ENCODE measurements at places on chromosomes 2 and 18.

DNA sequence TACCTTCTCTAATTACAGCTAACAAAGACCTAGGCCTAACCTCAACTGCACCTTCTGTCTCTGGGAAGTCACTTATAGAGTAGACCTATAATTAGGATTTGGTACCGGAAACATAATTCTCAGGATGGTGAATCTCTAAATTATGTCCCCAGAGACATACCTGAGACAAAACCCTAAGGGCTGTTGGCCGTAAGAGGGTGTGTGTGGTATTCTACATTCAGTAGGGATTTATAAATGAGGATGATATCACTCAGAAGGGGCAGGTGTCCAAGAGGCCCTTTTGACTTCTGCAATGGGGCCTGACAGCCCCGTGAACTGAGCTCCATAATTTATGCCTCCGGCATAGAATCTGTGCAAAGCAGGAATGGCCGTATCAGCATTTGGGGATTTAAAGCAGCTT is 13.5 kb upstream of the DARS1 start:
- DNase-seq: no peak

DNA sequence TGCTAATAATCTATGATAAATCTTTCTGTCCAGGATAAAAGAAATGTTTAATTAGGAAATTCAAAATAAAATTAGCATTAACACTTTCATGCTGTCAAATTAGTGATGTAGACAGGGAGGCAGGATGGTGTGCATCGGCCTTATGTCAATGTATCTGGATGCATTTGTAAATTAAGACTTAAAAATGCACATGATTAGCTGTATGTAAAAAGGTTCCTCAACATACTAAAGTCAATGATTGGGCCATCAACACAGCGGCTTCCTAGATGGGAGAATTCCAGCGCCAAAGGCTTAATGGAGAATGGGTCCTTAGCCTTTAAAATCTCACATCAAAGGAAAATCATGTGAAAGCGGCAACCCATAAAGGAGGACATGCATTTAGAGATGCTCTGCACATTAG is 77.5 kb upstream of the ZEB2 start:
- DNase-seq: no peak

GRCh38 chr18:78771496-78772359 is 207.9 kb upstream of the SALL3 start:
- no peak for DNase-seq

DNA sequence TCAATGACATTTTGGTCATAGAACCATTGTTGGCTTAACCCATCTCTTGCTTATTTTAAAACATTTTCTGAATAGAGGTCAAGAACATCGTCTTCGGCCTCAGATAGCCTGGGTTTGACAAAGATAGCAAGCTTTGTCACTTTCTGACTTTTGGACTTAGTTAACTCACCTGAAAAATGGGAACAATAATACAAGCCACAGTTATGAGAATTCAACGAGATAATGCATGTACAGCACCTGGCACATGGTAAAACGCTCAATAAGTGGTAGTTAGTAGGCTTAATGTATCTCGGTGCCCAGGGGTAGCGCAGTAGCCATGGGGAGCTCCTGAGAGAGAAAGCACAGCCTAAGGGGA is 446 bp upstream of the COPS7B start:
- no peak for DNase-seq

DNA sequence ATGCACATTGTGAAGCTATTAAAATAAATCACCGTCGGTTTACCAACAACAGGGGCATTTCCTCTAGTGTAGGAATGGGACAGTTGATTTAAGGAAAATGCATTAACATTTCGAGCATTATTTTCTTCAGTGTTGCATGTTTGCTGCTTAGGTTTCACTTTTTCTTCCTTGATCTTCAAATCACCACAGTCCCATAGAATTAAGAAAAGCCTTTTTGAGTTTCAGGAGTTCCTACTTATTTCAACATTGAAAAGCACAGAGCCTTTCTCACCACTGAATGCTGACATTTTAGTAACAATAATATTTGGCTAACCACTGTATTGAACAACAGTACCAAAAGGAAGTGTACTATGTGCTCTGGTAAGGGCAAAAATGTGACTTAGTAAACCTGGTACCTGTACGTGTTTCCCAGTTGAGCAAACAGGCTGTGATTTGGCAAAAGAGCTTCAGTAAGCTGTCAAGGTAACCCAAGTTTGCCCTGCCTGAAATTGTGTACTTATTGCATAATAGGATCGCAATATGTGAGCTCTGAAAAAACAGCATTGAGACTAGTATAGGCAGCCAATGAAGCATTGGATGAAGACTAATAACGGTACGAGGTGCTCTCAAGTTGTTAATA is 2.2 kb downstream of the LRRTM4 start:
- DNase-seq: no peak

DNA sequence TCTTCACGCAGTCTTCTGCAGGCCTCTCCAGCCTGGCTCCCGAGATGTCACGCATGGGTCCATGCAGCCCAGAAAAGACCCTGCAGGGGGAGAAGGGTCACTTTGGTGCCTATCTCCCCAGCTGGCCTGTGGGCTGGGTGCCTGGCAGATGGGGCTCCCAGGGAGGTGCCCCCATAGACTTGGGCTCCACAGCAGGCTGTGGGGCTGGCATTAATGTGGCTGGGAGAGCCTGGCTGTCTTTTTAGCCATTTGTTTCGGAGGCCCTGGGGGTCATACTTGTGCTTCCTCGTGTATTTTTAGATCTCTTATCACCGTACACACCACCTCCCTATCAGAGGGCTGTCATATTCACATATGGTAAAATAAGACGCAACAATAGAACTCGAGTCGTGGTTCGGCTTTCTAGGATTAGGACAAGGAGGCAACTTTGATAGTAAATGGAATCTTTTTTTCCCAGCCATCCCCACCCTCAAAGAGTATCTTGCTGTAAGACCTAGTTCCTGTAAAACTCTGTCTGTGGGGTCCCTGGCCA is 74.5 kb downstream of the LRRFIP1 start:
- peak; percentile 78 for DNase-seq

GRCh38 chr2:18791172-18791797 is 201.9 kb upstream of the NT5C1B start:
- no peak for DNase-seq

- DNase-seq: no peak
Observed at GRCh38 chr2:166436189-166436588, 57.9 kb downstream of the SCN7A start.

DNA sequence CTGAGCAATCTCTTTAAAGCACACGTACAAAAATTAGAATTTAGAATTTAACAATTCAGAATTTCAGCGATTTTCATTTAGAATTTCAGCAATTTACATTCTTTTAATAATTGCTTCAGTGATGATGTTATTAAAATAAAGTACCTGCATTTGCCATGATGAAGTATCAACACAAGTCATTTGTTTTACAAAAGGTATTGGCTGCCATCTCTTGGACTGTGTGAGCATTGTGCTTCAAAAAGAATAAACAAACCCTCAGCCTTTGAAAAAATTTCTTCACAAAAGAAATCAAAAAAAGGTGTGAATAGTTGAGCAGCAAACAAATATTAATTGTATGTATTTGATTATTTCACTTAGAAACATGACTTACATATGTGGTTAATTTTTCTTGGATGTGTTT is 27.1 kb upstream of the ZC3H15 start:
- peak; percentile 65 for DNase-seq

- DNase-seq: peak; percentile 58
Observed at GRCh38 chr2:149040451-149040850, 2.0 kb downstream of the LYPD6B start.

DNA sequence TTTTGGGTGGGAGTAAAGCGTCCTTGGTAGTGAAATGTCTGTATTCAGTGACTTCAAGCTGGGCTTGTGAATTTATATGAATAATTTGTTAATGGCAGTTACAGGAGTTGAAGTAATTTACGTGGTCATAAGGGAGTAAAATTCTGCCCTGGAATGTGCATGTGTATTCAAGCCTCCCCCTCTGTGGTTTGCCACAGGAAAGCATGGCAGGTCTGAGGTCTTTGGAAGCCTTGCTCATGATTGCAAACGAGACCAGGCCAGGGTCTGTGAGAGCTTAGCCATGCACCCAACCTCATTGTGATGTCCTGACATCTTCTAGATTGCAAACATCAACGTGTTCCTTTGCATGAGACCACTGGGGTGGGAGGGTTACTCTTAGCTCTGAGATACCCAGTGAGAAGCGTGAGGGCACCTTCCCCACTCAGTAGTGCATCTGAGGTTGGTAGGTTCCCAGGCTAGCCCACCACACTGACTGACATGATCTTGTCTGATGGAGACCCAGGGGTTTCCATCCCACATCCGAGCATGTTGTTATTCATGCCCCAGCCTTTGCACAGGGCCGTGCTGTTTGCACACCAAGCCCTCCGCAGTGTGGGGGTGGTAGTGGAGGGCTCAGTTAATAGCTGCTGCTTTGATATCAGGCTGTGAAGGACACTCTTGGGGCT is 216.5 kb downstream of the KLHL29 start:
- DNase-seq: peak; percentile 32

GRCh38 chr2:239791526-239792404 is 233.4 kb downstream of the NDUFA10 start:
- no peak for DNase-seq

DNA sequence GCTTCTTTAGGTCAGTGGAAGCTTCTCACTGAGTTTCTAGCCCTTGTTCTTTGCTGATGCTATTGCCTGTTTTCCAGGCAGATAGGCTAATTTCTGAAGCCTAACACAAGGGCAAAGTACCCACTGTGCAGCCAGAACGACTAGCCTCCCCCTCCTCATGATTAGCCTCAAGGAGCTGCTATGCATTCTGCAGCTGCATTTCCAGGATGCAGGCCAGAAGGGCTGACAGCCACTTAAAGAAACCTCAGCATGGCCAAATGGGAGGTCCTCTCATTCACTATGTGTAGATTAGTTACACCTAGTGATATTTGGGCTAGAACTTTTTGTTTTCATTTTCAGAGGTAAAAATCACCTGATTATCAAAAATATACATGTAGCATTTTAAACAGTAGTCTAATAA is 216.0 kb downstream of the RAD51AP2 start:
- DNase-seq: no peak

DNA sequence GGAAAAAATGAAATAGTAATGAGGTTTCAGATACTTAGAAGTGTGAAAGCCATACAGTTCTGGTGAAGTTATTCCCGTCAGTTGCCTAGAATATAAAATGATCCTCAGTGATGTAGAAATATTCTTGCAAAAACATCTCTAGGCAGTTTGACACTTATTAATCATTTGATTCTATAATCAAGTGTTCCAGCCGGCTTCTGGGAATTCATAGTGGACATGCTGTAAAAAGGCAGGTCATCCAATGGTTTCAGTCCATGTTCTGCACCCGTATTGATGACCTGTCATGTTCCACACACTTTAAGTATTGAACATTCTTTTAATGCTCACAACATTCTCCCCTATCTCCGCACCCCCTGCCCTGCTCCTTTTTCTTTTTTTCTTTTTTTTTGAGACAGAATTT is 19.8 kb downstream of the ARPC2 start:
- DNase-seq: no peak

DNA sequence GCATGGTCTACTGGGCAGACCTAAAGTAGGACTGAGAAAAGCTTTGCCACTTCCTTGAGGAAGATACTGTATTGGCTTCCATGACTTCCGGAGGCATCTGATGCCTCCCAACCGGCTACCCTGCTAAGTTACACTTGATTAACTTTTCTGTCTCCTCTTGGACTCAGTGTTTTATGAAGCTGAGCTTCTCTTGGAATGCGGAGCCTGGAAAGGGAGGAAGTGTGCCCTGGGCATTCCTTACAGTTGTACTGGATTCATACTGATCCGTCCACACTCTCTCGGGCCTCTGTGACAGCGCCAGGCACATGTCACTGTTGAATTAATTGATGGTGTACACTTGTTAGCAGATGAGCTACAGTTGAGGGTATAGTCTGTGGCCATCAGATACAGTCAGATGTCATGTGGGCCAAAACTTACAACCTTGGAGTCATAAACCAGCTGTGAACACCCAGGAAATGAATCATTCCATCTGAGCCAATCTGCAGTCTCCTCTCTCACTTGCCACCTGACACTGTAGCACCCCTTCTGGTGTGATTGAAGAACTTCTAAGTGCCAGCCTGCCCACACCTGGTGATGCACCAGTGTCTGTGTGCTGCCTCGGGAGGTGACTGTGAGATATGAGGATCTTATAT is 122.5 kb downstream of the FHOD3 start:
- peak; percentile 4 for DNase-seq

DNA sequence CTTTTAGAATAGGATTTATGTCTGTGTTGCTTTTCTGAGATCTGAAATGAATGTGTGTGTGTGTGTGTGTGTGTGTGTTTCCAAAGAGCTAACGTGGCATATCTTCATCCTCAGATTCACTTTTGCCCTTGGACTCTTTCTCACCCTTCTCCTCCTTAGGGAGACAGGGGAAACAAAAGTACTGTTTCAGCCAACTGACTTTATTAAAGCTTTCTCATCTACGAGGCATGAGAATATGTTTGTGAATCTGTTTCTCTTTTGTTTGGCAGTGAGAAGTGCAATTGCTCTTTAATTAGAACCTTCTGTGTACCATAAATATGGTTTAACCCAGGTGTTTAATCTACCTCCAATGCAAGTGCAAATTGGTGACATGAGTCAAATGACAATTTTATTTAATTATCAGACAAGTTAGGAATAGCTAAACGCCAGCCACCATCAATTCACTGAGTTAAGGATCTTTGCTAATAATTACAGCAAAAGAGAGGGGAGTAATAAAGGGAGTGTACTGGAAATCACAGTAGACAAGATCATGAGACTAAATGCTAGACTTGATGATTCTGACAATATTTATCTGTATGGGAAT is 186.4 kb upstream of the COL3A1 start:
- DNase-seq: no peak

GRCh38 chr2:110804915-110805314 is 72.5 kb downstream of the ACOXL start:
- peak; percentile 59 for DNase-seq

DNA sequence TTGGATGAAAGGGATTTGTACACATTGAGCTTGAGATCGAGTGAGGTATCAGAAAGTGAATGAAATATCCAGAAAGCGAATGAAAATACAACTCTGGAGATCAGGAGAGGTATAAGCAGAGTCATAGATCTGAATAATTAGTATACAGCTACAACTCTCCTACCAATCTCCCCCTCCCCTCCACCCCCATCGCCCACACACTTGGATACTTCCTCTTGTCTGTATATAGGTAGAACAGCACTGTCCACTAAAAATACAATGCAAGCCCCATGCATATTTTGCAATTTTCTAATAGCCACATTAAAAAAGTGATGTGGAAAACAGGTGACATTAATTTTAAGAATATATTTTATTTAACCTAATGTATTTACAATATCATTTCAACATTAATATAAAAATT is 23.7 kb upstream of the WIPF1 start:
- no peak for DNase-seq
